ENCODE measurements at places on chromosomes 3 and 15.

GRCh38 chr3:9947025-9947995 lies 4.9 kb downstream of the PRRT3 start:
- peaks cover 11% of the 10 kb centered on the region for H3K4me1 ChIP-seq
- no peak for DNase-seq
- H3K4me3 ChIP-seq: no peak overlapping the region
- H3K27ac ChIP-seq: no peak overlapping the region
- peaks cover 5% of the 10 kb centered on the region for H3K36me3 ChIP-seq

GRCh38 chr3:127455541-127456450 lies 134.7 kb downstream of the TPRA1 start:
- peaks cover 3% of the 10 kb centered on the region for H3K4me1 ChIP-seq
- no peaks in the 10 kb centered on the region for H3K36me3 ChIP-seq
- peak; percentile 55 for DNase-seq
- H3K4me3 ChIP-seq: no peak overlapping the region

DNA sequence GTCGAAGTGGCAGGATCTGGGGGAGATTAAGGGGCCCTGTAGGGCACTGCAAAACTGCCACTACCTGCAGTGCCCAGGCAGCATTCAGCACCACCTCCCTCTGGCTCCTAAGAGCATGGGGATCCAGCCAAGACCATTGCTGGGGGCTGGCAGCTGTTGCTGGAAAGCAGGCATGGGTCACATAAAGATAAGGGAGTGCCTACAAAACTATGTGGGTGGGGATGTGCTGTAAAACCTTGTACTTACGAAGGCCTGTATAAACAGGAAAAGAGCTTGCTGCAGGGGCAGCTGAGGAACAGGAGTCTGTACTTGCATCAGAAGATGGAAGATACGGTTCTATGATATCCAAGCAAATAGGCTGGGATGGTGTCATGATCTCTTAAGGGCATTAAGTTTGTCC lies 27.1 kb downstream of the IL20RB start:
- no peaks in the 10 kb centered on the region for H3K36me3 ChIP-seq
- no peaks in the 10 kb centered on the region for H3K4me1 ChIP-seq
- no peak overlapping the region for H3K4me3 ChIP-seq
- H3K27ac ChIP-seq: no peak overlapping the region
- DNase-seq: no peak

DNA sequence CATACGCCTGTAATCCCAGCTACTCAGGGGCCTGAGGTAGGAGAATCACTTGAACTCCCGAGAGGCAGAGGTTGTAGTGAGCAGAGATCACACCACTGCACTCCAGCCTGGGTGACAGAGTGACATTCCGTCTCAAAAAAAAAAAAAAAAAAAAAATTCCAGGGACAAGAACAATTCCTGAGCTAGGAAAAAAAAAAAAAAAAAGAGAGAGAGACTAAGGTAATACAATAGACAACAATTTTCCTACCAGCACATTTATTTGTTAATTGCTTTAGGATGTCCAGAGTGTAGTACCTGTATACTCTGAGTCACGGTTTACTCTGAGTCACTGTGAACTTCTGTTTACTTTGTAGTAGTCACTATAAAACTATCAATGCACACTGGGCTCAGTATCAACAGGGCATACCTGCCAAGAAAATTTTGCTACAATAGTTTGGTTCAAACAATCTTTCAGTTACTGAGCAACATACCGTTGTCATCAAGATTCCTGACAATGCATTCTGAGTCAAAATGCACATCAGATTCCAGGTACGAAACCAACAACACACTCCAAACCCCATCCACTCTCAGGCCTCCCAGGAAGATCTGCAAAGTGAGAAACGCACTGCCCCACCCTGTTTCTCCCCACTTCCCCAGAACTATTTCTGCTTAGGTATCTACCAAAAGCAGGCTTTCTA lies 28.3 kb downstream of the IGF2BP2 start:
- H3K27me3 ChIP-seq: peaks cover 4% of the 10 kb centered on the region
- H3K36me3 ChIP-seq: no peaks in the 10 kb centered on the region
- no peak overlapping the region for H3K27ac ChIP-seq
- DNase-seq: no peak
- H3K4me3 ChIP-seq: no peak overlapping the region

DNA sequence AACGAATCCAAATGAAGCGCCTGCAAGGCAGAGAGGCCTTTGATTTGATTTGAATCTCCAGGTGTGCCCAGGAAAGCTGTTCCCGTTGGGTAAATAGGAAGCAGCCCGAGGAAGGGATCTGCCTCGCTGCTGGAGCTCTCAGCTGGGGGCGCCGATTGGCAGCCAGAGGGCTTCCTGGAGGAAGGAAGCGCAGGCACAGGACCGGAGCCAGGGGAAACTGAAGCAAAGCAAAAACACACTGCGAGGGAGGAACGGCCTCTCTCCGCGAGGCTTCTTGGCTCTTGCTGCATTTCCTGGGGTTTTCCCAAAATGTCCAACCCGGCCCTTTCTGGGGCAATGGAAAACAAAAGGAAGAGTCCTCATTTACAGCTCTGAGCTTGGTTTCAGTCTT lies 80.3 kb downstream of the TMEM266 start:
- H3K4me3 ChIP-seq: no peak overlapping the region
- H3K36me3 ChIP-seq: no peaks in the 10 kb centered on the region
- no peak overlapping the region for H3K27ac ChIP-seq
- H3K27me3 ChIP-seq: peaks cover 27% of the 10 kb centered on the region
- no peak for DNase-seq

- H3K4me1 ChIP-seq: peaks cover 6% of the 10 kb centered on the region
- no peaks in the 10 kb centered on the region for H3K36me3 ChIP-seq
- no peaks in the 10 kb centered on the region for H3K27me3 ChIP-seq
Observed at GRCh38 chr3:27571345-27571744, 87.2 kb upstream of the SLC4A7 start.

- H3K4me1 ChIP-seq: peaks cover 7% of the 10 kb centered on the region
- H3K27me3 ChIP-seq: peaks cover 11% of the 10 kb centered on the region
- DNase-seq: no peak
- no peak within 1 kb of the TSS for H3K27ac ChIP-seq
- H3K4me3 ChIP-seq: no peak within 1 kb of the TSS
Observed at GRCh38 chr3:50190936-50191660, at the start of gene GNAT1. TSS of gene GNAT1 (plus strand) at chr3:50191610. CDS start at chr3:50191726, 116 bp downstream.

- H3K4me3 ChIP-seq: no peak overlapping the region
- no peak for DNase-seq
- H3K27ac ChIP-seq: no peak overlapping the region
- no peaks in the 10 kb centered on the region for H3K27me3 ChIP-seq
- peaks cover 71% of the 10 kb centered on the region for H3K36me3 ChIP-seq
Observed at GRCh38 chr3:44833394-44833793, 28.3 kb upstream of the TMEM42 start.

DNA sequence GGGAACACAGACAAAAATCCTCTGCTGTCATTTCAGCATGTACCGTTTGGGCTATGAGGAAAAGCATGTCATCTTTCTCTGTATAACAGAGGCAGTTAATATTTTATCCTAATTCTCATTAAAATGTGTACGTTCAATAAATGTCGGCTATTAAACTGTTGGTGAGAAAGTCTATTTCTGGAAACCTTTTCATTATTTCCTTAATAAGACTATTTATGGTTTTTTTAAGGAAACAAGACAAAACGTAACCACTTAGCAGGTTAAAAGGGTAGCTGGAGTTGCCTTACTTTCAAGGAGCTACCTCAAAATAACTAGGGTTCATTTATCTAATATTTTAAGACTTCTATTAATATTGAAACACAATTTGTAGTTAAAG lies 1.8 kb upstream of the STT3B start:
- peaks cover 10% of the 10 kb centered on the region for H3K36me3 ChIP-seq
- H3K27me3 ChIP-seq: no peaks in the 10 kb centered on the region
- no peak for DNase-seq
- H3K4me1 ChIP-seq: peaks cover 9% of the 10 kb centered on the region

GRCh38 chr3:159987291-159987711 lies 1.3 kb upstream of the IL12A start:
- peaks cover 21% of the 10 kb centered on the region for H3K27me3 ChIP-seq
- peak overlapping the region; percentile 89 for H3K4me3 ChIP-seq
- H3K4me1 ChIP-seq: peaks cover 23% of the 10 kb centered on the region
- H3K36me3 ChIP-seq: peaks cover 18% of the 10 kb centered on the region

GRCh38 chr3:113912552-113913236 lies 35.1 kb upstream of the ZDHHC23 start:
- H3K4me1 ChIP-seq: peaks cover 5% of the 10 kb centered on the region
- H3K27ac ChIP-seq: peak overlapping the region; percentile 10
- no peaks in the 10 kb centered on the region for H3K36me3 ChIP-seq
- peak; percentile 18 for DNase-seq
- H3K4me3 ChIP-seq: peak overlapping the region; percentile 68

- H3K4me1 ChIP-seq: no peaks in the 10 kb centered on the region
- no peak overlapping the region for H3K27ac ChIP-seq
- H3K4me3 ChIP-seq: no peak overlapping the region
- DNase-seq: no peak
Observed at GRCh38 chr15:92687195-92687602, 31.6 kb upstream of the FAM174B start.

DNA sequence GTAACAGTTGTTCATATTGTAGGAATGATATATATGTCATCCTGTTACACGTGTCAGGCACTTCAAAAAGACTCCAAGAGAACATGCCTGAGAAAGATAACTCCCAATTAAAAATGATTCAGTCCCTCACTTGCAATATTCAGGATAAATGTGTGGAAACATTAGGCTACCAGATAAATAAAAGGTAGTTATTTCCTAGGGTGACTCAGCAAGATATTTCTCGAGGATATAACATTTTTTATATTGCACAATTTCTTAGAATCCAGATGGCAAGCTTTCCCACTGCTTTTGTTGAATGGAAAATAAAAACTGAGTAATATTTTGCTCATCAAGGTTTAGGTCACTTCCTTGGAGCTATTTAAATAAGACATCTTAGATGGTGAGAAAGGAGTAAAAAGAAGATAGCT lies 181.4 kb downstream of the GAP43 start:
- H3K4me3 ChIP-seq: no peak overlapping the region
- no peak overlapping the region for H3K27ac ChIP-seq
- peaks cover 66% of the 10 kb centered on the region for H3K27me3 ChIP-seq
- H3K36me3 ChIP-seq: no peaks in the 10 kb centered on the region
- no peak for DNase-seq

- H3K27ac ChIP-seq: no peak overlapping the region
- no peaks in the 10 kb centered on the region for H3K4me1 ChIP-seq
- DNase-seq: no peak
Observed at GRCh38 chr3:140344082-140344454, 333.8 kb upstream of the TRIM42 start.

DNA sequence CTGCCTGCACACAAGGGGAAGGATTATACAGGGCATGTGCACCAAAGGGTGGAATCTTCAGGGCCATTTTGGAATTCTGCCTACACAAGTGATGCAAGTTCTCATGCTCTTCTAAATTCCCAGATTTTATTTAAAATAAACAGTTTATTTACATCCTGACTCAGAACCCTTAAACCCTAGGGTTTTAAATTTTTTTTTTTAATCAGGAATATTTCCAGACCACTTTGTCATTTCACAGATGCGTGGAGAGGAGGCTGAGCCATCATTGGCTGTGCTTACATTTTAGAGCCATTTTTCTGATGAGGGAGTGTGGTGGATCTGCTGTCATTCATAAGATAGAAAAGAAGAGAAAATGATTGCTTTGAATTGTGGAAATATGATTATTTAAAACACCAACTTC lies 65.2 kb upstream of the MNS1 start:
- H3K27me3 ChIP-seq: peaks cover 12% of the 10 kb centered on the region
- DNase-seq: no peak
- no peak overlapping the region for H3K4me3 ChIP-seq
- H3K4me1 ChIP-seq: no peaks in the 10 kb centered on the region
- H3K27ac ChIP-seq: no peak overlapping the region

DNA sequence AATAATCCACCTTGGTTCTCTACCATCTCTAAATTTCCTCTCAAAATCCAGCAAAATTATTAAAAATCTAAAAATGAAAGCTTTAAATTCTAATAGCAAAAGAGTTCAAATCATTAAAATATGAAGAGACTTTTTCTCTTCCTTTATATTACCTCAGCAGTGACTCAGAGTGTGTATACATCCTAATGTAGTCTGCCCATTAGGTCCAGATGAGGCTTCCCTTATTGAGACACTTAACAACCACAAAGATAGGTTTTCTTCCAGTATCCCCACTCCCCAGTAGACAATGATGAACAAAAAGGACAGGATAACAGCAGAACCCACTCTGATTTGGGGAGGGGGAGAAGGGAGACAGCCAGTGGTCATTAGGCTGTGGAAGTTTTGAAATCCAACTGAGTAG lies 61.5 kb upstream of the DCBLD2 start:
- no peaks in the 10 kb centered on the region for H3K36me3 ChIP-seq
- peaks cover 2% of the 10 kb centered on the region for H3K4me1 ChIP-seq
- DNase-seq: no peak
- peaks cover 3% of the 10 kb centered on the region for H3K27me3 ChIP-seq
- H3K4me3 ChIP-seq: no peak overlapping the region

DNA sequence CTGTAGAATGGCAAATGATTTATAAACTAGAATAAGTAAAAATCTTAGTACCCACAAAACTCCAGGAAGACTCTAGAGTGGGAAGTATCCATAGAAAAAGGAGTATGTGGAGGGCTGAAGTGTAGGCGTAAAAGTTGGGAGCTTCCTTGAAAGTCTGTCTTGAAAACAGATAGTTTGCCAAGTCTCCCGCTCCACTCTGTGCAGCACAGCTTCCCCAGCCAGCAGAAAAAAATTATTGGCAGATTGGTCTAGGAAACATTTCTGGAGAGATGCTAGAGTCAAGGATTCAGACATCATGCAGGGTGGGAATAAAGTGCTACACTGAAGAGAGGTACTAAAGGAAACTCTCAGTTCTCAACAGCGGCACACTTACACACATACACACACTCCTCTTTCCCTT lies 53.4 kb upstream of the CD200R1L start:
- no peak overlapping the region for H3K27ac ChIP-seq
- H3K36me3 ChIP-seq: no peaks in the 10 kb centered on the region
- no peak overlapping the region for H3K4me3 ChIP-seq
- H3K4me1 ChIP-seq: peaks cover 4% of the 10 kb centered on the region
- DNase-seq: no peak

DNA sequence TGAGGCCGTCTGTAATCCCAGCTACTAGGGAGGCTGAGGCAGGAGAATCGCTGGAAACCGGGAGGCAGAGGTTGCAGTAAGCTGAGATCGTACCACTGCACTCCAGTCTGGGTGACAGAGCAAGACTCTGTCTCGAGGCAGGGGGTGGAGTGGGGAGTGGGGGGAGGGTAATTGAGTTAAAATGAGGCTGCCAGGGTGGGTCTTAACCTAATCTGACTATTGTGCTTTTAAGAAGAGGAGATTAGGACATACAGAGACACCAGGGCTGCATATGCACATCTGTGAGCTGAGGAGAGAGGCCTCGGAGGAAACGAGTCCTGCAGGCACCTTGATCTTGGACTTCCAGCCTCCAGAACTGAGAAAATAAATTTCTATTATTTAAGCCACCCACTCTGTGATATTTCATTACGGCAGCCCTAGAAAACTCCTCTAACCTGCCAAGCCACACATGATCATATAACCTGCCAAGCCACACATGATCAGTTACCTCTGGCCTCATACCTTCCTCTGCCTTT lies 197.0 kb downstream of the THSD4 start:
- H3K4me3 ChIP-seq: no peak overlapping the region
- H3K4me1 ChIP-seq: no peaks in the 10 kb centered on the region
- H3K36me3 ChIP-seq: no peaks in the 10 kb centered on the region
- no peak overlapping the region for H3K27ac ChIP-seq
- DNase-seq: no peak

- H3K4me1 ChIP-seq: peaks cover 7% of the 10 kb centered on the region
- no peaks in the 10 kb centered on the region for H3K27me3 ChIP-seq
- H3K36me3 ChIP-seq: no peaks in the 10 kb centered on the region
- no peak for DNase-seq
- no peak overlapping the region for H3K27ac ChIP-seq
Observed at GRCh38 chr15:81221449-81221848, 24.8 kb downstream of the IL16 start.

GRCh38 chr3:11212784-11213183 lies 58.5 kb downstream of the HRH1 start:
- H3K4me3 ChIP-seq: no peak overlapping the region
- H3K27ac ChIP-seq: no peak overlapping the region
- peaks cover 4% of the 10 kb centered on the region for H3K4me1 ChIP-seq

Data from T-helper 2 cell treated with Interferon-gamma antibody and Interleukin-4, amounts not matched to agents 5 μg/mL and 100 μg/mL, for 36 hours (primary cell).